Fibroblast of skin of right quadriceps (primary cell): ENCODE measurements at places on chromosomes 5 and 9.

- peak; percentile 38 for DNase-seq
Observed at GRCh38 chr9:128863647-128864046, 18.1 kb downstream of the KYAT1 start.

DNA sequence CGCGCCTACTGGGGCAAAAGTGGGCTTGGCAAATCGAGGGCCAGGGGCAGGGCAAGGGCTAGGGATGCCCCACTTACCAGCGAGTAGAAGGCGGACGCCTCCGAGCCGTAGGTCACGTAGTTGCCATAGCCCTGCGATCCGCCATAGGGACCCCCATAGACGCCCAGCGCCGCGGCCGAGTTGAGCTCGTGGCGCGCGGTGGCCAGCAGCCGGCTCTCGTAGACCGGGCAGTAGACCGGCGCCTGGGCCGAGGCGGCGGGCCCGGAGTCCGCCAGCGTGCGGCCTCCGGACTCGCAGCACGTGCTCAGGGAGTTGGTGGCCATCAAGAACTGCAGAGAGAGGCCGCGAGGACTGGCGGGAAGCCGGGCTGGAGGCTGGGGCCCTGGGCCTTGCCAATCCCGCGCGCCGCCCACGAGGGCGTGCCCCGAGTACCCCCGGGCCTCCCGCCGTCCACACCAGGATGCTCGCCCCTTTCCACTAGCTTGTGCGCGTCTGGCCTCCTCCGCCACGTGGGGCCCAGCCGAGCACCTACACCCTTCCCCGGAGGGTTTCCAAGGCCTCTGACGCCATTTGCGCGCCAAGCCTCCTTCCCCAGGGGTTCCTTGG lies 891 bp downstream of the IRX4 start:
- DNase-seq: no peak

- no peak for DNase-seq
Observed at GRCh38 chr5:33685873-33686755, 205.7 kb downstream of the ADAMTS12 start.

GRCh38 chr5:122385808-122386207 lies 73.8 kb downstream of the SNCAIP start:
- DNase-seq: peak; percentile 60

- DNase-seq: no peak
Observed at GRCh38 chr5:45793638-45794532, 97.7 kb upstream of the HCN1 start.

GRCh38 chr9:132647355-132647754 lies 22.4 kb downstream of the DDX31 start:
- peak; percentile 99 for DNase-seq

DNA sequence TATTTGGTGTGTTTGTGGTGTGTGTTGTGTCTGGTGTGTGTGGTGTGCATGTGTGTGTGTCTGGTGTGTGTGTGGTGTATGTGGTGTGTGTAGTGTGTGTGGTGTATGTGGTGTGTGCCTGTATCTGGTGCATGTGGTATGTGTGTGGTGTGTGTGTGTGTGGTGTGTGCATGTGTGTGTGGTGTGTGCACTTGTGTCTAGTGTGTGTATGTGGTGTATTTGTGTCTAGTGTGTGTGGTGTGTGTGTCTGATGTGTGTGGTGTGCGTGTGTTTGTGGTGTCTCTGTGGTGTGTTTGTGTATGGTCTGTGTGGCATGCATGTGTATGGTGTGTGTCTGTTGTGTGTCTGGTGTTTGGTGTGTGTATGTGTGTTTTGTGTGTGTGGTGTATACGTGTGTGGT lies 71.1 kb downstream of the CACNA1B start:
- no peak for DNase-seq

- DNase-seq: no peak
Observed at GRCh38 chr9:134922066-134922931, 4.6 kb upstream of the FCN1 start.

GRCh38 chr9:26329974-26330373 lies 562.6 kb downstream of the CAAP1 start:
- DNase-seq: no peak

GRCh38 chr9:133741716-133742115 lies 3.6 kb upstream of the SARDH start:
- no peak for DNase-seq

- peak; percentile 4 for DNase-seq
Observed at GRCh38 chr5:31066655-31067328, 126.7 kb upstream of the CDH6 start.

DNA sequence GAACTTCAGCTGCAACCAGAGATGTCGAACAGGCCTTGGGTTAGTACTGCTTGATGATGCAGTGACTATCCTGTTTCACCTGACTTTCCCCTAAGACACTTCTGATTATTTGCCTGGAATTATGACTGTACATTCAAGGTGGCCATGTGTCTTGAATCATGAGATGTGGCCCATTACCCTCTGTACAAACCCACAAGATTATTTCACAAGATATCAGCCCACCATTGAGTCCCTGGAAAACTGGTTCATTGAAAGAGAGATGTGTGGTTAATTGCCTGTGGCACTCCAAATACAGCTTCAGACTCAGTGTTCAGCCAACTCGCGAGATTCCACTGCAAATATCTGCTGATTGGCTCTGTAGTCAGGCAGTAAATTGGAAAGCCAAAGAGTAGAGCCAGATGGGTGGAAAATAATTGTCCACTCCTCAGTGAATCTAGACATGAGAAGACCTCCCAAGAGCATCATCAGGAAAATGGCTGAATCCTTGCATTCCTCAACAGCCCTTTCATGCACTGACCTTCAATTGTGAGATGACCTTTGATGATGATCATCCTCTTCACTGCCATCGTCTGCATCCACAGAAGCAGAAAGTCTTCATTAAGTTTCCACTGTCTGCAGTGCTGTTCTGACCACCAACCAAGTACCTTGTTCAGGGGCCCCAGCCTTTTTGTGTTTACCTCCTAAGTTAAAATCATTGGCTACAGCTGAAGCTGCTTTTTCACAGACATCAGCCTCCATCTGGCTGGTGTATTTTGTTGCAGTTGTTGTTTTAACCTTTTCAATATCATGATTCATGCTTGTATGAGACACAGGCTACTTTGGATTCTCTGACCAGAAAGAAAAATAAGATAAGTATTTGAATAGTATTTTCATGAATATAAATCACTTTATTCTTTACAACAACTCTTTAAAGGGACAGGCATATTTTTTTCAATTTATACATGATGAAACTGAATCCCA lies 75.2 kb downstream of the ESM1 start:
- peak; percentile 60 for DNase-seq

- peak; percentile 80 for DNase-seq
Observed at GRCh38 chr9:108885643-108886348, 23.7 kb downstream of the ACTL7A start.

GRCh38 chr9:16879416-16879815 lies 8.9 kb upstream of the BNC2 start:
- DNase-seq: no peak

GRCh38 chr5:106510321-106510720 lies 1160.4 kb downstream of the EFNA5 start:
- DNase-seq: no peak

GRCh38 chr5:28390341-28390740 lies 1352.0 kb upstream of the CDH9 start:
- no peak for DNase-seq

- peak; percentile 32 for DNase-seq
Observed at GRCh38 chr5:134944630-134945029, 23.1 kb upstream of the CATSPER3 start.

- peak; percentile 36 for DNase-seq
Observed at GRCh38 chr5:73985145-73985544, 359.1 kb downstream of the ARHGEF28 start.

DNA sequence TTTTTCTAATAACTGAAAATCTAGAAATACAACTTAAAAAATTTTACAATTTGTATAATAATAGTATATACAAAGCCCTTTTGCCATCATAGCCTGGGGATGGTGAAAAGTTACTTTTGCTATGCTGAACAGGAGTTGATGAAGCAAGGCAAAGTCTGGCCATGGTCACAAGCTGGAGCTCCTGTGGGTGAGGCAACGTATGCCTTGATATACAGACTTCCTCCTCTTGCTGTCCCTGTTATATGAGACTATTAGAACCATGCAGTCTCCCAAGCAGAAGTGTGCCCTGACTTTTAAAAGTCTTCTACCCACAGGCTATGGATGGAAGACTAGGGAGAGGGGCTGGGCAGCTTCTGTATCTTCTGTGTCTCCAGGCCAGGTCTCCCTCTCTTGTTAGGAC lies 15.7 kb downstream of the FAM151B start:
- DNase-seq: no peak

GRCh38 chr9:76257311-76257710 lies 136.9 kb downstream of the RFK start:
- no peak for DNase-seq

DNA sequence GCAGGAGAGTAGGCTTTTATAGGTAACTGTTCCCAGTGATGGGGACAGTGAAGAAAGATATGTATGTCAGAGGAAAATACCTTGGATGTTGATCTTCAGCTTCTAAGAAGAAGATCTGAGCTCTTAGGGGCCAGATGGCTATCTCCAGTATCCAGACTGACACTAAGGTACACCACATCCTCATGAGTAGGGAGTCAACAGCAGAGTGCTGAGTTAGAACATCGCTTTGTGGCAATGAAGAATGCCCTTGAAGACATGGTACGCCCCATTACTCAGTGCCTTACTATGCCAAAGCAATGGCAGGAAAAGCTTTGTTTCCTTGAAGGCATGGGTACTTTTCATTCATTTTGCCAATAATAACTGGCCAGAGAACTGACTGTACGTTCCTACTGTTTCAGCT lies 263.7 kb downstream of the CEMIP2 start:
- DNase-seq: no peak

- DNase-seq: peak; percentile 91
Observed at GRCh38 chr5:32790411-32790951, 79.4 kb downstream of the NPR3 start.

DNA sequence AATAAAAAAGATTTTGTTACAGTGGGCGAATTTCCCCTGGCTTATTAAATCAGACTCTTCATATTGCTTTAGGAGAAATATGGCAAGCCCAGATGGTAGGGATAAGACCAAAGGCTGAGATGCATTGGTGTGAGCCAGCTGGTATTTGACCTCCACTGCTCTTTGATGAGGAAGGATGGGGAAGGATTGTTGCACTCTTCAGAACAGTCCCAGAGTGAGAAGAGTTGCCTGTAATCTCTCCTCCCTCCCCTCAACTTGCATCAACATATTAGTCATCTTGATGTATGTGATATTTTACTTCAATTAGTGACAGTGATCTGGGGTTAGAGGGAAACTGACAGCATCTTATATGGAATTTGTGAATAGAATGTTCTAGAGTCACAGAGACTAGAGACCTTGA lies 136.6 kb downstream of the ADAMTS12 start:
- DNase-seq: peak; percentile 40

- DNase-seq: peak; percentile 34
Observed at GRCh38 chr5:133944263-133945185, 23.9 kb downstream of the C5orf15 start.

- DNase-seq: no peak
Observed at GRCh38 chr5:73663860-73664240, 37.9 kb downstream of the ARHGEF28 start.

DNA sequence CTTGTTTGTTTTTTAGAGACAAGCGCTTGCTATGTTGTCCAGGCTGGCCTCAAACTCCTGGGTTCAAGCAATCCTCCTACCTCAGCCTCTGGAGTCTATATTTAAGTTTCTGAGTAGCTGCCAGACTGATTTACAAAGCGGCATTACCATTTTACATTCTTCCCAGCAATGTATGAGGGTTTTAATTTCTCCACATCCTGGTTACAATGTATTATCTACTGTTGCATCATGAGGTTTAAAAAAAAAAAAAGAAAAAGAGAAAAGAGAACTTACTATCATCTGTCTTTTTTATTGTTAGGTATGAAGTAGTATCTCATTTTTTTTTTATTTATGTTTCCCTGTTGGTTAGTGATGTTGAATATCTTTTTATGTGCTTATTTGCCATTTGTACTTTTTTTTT lies 18.9 kb upstream of the CLINT1 start:
- peak; percentile 45 for DNase-seq

- DNase-seq: no peak
Observed at GRCh38 chr9:38334234-38334633, 58.3 kb upstream of the ALDH1B1 start.

DNA sequence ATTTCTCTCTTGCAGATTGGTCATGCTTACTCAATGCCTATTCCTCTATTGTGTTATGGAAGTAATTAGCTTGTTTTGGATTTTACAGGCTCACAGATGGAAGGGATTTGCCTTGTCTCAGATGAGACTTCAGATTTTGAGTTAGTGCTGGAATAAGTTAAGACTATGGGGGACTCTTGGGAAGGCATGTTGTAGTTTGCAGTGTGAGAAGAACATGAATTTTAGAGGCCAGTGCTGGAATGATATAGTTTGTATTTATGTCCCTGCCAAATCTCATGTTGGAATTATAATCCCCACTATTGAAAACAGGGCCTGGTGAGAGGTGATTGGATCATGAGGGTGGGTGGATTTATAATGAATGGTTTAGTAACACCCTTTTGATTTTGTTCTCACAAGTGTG lies 6.1 kb upstream of the TUSC1 start:
- DNase-seq: no peak

- no peak for DNase-seq
Observed at GRCh38 chr9:22131817-22132216, 122.7 kb upstream of the CDKN2B start.

GRCh38 chr9:130301483-130302286 lies 36.1 kb downstream of the HMCN2 start:
- DNase-seq: peak; percentile 31

- DNase-seq: no peak
Observed at GRCh38 chr9:100641166-100641565, 63.3 kb downstream of the CAVIN4 start.

DNA sequence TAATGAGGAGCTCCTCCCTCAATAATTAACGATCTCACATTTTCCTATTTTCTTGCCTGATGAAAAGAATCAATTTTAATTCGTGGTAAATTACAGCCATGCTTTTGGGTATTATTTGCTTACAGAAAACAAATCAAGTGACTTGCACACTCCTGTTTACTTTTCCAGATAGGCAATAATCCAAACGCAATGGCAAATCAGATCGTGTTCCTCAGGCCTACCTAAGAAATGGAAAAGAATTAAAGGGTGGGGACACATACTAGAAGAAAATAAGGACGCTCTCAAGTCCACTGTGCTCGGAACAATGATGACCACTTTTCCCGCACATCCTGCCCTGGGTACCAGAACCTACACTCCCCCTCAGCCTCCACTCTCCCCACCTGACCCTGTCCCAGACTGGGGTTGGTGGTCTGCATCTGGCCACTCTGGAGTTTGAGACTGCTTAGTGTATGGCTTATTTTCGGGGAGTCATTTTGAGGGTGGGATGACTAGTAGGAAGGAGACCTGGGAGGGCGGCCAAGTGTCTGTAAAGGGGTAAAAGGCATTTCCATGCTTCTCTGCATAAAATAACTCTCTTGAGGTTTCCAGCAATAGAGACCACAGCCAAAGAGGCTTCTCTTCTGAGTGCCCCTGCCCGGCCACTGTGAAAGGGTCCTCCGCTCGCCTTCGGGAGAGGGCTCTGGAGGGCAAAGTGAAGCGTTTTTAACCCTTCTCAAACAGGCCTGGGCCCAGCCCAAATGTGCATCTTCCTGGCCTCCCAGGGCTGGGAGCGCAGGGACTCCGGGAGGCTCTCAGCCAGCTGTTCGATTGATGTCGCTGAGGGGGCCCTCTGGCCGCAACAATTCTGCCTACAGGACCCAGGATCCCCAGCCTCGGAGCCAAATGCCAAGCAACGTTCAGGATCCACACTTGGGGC lies 4.5 kb upstream of the OTP start:
- no peak for DNase-seq

GRCh38 chr9:135126451-135127187 lies 39.2 kb downstream of the OLFM1 start:
- no peak for DNase-seq

GRCh38 chr9:78507037-78507436 lies 210.1 kb downstream of the PSAT1 start:
- no peak for DNase-seq
